NCI-H1436 treated with DMSO at 0.1 percent for 48 hours (cell line): ENCODE measurements at places on chromosomes 1 and 21.

GRCh38 chr1:117795190-117795589 is 134.2 kb downstream of the GDAP2 start:
- DNase-seq: no peak

GRCh38 chr21:33394260-33394659 is 9.0 kb upstream of the IFNGR2 start:
- DNase-seq: no peak

GRCh38 chr1:40451238-40451585 is 936 bp downstream of the ZFP69B start:
- no peak for DNase-seq

- DNase-seq: no peak
Observed at GRCh38 chr21:42392731-42393442, 3.0 kb downstream of the TMPRSS3 start.

GRCh38 chr1:33336580-33336979 is 15.7 kb upstream of the A3GALT2 start:
- no peak for DNase-seq

- DNase-seq: no peak
Observed at GRCh38 chr1:6348511-6349191, 44.9 kb downstream of the ACOT7 start.

DNA sequence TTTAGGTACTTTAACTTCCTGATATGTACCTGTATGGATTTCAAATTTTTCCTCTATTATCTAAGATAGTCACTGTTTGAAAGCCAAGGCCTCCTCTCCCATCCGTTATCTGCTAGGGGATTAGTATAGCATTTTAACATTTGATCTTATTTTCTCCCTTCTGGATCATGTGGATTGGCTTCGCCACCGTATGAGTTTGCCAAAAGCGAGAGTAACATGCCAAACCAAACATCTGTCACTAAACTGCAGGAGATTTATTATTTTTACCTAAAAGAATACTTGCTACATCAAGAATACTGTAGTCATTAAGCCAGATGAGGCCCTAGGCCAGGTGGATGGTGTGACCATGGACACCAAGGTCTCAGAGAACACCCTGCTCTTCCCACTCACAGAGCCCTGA is 28.5 kb upstream of the EEIG2 start:
- DNase-seq: no peak

DNA sequence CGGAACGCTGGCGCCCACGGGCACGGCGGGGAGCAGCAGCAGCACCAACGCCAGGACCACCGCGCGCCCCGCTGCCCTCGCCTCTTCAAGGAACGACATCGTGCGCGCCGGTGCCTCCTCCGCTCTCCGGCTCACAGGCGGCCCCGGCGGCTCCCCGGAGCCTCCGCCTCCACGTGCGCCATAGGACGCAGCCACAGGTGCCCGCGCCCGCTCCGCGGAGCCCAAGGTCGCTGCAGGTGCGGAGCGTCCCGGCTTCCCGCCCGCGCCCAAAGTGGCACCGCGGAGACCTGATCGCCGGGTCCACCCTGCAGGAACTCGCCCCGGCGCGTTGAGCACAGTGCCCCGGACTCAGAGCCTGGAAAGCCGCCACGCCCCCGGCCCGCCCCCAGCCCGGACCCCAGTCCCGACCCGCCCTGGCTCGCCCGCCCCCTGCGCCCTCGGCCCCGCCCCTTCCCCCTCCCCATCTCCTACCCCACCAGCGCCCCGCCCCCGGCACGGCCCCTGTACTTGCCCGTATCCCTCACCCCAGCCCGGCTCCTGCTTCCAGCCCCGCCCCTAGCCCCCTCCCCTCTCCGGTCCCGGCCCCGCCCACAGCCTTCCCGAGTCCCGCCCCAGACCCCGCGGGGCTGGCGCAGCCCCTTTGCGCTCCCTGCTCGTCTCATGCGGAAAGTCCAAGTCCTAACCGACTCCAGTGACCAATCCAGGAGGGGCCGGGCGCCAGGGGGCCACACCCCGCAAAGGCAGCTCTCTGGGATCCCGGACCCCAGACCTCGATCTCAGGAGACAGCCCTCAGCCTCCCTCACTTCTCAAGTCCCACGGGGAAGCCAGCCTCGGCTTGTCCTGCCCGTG is at the start of gene MEGF6:
Gene MEGF6 (minus strand): TSS at position 339 of the 850 bp plus-strand sequence. CDS start 240 bp downstream, at position 99.
- no peak for DNase-seq

- DNase-seq: no peak
Observed at GRCh38 chr1:114216431-114217173, 62.9 kb upstream of the SYT6 start.

DNA sequence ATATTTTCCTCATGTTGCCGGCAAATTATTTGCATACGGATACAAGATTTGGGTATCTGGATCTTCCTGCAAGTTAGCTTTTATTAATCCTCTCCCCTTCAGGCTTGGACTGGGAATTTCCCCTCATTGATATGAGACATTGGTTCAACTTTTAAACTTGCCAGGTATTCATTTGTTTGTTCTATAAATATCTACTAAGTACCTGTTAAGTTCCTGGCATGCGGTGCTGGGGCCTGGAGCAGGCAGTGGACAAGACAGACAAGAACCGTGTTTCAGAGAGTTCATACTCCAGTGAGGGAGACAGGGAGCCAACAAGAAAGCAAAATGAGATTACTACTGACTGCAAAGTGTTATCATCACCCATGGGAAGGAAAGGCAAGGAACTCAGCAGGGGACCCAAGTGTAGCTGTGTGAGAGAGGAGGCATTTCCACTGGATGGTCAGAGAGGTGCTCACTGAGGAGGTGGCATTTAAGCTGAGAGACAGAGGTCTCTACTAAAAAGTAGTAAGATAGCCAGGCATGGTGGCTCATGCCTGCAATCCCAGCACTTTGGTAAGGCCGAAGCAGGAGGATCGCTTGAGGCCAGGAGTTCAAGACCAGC is 39.1 kb upstream of the FHAD1 start:
- DNase-seq: no peak

DNA sequence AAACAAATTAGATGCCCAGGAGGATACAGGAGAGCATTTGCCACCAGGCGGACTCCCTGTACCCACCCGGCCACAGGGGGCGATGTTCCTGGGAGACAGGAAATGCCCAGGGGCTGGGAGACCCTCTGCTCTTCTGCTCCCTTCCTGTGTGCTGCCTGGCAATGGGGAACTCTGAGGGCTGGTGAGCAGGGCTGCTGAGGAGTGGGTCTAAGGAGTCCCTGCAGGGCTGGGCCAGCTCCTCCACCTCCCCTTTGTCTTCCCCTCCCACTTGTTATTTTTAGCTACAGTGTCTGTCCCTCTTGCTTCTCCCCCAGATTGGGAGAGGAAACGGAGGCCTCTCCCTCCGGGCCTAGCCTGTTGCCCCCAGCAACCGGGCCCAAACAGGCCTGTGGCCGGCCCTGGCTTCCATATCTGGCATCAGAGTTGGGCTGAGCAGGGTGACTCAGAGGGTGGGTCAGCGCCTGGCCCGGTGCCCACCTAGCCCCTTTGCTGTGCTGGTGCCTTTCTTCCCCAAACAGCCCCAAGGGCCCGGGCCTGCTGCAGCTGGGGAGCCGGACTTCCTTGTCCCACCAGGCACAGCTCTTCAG is 11.6 kb downstream of the LMNA start:
- no peak for DNase-seq

DNA sequence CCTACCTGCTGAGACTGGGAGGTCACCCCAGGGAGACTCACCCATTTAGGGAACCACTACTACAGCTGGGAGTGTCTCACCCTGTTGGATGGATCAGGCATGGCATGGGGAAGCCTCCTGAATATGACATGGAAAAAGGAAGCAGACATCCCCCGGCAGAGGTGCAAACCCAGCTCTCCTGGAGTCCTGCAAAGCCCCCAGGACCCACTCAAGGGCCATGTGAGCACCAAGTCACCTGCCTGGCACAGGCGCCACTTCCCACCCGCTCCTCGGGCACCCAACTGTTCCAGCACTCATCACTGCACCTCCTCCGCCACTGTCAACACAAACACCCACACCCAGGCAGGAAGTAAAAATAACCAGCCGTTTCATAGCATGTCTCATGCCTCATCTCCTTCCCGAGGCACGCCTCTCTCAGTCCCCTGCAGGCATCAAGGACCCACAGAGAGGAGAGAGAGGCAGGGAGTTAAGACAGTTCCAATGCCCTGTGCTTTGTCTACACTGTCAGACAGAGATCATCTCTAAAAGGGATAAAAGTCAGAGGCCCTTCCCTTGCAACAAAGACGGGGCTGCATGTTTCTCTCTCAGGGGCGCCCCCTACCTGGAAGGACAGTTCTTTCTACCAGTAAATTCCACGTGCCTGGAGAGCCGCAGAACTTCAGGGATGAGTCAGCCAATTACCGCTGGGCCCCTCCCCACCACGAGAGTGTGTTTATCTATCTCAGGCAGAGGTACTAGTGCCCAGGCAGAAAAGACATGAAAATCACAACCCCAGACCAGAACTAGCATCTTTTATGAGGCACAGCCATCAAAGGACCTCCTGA is 150.1 kb upstream of the SOD1 start:
- DNase-seq: no peak

GRCh38 chr1:219434923-219435297 is 178.0 kb downstream of the ZC3H11B start:
- no peak for DNase-seq

DNA sequence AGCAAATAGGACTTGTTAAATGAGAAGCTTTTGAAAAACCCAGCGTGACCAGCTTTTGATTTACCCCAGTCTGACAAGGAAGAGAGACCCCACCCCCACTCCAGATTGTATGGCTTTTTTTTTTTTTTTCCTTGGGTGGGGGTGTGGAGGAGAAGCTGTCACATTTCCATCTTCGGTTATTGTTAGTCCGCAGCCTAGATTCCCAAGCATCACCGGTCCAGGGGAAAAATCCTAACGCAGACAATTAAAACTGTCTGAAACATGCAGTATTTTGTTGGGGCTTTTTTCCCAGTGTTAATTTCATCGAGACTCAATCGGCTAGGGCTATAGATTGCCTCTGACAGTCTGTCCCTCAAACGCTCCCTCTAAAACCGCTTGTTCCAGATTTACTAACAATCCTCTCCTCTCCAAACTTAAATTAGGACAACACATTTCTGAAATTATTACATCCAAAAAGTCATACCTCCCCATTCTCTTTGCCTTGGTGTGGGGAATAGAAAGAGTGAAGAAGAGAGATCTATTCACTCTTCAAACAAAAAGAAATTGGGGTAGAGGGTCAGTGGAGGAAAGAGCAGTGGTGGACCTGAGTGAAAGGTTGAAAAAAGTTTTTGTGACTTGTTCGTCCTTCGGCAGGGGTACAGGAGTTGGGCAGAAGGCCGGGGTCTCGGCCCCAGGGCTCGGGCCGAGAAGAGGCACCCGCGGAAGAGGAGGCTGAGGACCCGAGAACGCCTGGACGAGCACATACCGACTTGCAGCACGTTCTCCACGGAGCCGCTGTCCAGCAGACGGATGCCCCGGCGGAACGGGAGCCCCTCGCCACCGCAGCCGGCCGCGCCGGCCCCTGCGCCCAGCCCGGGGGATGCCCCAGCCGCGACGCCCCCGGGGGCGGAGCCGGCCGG is 1.1 kb downstream of the ZSWIM5 start:
- DNase-seq: no peak

DNA sequence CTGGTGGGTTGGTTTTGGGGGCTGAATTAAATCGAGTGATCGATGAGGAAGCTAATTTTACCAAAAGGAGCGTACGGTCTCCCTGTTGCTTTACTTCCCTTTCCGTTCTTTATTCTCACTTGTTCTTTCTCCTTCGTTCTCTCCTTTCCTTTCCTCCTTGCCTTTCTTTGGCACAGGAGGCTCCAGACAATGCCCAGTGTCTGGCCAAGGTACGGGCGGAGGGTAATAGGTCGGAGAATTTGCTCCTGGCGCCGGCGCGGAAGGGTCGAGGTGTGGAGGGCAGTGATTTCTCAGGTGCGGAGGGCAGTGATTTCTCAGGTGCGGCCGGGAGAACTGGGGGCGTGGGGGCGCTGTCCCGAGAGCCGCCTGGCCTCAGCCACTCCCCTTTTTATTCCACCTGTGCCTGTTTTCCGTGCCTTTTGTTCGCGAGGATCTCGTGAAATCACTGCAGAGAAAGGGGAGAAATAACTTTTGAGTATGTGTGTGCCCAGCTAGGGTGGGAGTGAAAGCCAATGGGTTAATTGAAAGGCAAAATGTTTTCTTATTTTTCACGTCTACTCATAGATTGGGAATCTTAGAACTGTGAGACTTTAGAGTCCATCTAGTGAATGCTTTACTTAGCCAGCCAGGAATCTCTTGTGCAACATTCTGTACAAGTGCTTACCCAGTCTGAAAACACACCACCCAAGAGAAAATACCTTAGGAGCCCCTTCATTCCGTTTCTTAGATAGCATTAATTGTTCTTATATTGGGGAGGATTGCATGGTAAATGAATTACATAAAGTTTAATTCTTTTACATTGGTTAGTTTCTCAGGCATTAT is 1.3 kb downstream of the FNBP1L start:
- no peak for DNase-seq

- no peak for DNase-seq
Observed at GRCh38 chr1:150472601-150473200, 14.5 kb upstream of the TARS2 start.

DNA sequence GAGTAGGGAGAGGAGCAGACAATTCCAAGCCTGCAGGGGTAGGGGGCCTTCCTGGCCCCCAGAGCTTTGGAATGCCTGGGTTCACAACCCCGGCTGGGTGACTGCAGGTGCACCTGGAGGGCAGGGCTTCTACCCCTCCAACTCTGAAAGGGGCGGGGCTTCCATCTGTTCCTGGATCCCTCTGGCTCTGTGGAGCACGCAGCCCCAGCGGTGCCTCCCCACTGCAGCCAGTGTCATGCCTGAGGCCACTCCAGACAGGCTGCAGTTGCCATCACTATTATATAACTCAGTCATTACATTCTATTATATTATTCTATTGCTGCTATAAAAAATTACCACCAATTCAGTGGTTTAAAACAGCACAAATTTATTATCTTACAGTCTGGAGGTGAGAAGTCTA is 12.5 kb upstream of the FNBP1L start:
- no peak for DNase-seq

DNA sequence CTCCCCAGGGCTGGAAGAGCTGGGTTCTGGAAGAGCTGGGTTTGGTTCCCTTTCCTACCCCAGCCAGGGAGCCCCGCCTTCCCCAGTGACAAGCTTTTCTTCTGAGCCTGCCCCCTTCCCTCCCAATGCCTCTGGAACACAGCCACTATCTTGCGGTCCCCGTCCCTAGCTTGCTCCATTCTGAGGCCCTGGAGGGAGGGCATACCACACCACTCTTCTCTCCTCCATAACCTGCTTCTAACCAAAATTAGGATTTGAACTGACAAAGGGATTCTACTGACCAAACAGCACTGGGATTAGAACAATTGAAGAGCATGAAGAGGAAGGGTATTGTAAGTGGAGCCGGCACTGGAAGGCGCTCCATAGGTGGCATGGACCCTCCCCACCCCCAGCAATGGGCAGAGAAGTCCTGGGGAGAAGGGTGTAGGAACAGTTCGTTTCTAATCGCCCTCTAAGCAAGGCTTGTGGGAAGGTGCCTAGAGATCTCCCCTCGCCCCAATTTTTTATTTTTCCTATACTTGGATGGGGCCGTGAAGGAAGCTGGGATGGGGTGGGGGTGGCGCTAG is 690 bp downstream of the C1orf216 start:
- no peak for DNase-seq

- DNase-seq: no peak
Observed at GRCh38 chr1:93288558-93288957, 57.1 kb upstream of the DR1 start.
